ENCODE measurements at places on chromosomes 12 and 14.
A peak's percentile ranks its signal among the peaks of the same experiment; 100 is the strongest.

DNA sequence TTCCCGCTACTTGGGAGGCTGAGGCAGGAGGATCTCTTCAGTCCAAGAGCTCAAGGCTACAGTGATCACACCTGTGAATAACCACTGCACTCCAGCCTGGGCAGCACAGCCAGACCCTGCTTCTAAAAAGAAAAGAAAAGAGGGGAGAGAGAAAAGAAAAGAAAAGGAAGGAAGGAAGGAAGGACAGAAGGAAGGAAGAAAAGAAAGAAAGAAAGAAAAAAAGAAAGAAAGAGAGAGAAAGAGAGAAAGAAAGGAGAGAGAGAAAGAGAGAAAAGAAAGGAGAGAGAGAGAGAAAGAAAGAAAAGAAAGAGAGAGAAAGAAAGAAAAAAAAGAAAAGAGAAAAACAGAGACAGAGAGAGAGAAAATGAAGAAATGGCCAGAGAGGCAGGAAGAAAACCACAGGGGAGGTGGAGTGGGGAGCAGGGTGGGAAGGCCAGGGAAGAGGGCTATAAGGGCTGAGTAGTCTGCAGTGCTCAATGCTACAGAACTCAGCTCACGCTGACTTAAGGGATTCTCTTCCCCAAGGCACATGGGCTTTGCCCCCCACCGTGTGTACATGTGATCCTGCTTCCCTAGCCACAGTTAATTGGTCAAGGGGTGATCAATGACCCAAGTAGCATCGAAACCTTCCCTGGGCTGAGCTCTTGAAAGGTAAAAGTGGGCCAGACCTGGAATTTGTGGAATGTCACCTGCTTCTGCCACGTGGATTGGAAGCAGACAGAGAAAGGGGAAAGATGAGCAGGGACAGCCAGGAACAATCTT is 90.4 kb upstream of the TMCC3 start:
- DNase-seq: no peak

DNA sequence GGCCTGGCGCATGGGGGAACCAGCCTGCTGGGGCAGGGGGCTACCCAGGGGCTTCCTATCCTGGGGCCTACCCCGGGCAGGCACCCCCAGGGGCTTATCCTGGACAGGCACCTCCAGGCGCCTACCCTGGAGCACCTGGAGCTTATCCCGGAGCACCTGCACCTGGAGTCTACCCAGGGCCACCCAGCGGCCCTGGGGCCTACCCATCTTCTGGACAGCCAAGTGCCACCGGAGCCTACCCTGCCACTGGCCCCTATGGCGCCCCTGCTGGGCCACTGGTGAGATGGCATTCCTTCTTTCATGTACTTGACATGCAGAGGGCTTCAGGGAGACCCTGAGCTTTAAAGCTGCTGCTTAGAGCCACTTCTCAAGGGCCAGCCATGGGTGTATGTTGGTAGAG is 9.0 kb downstream of the LGALS3 start:
- no peak for DNase-seq

GRCh38 chr12:26286186-26286585 is 90.8 kb downstream of the SSPN start:
- DNase-seq: no peak

- peak; percentile 32 for DNase-seq
These were observed 23.1 kb upstream of the HELB start for GRCh38 chr12:66279123-66279712.

GRCh38 chr14:61643555-61643954 is 51.8 kb upstream of the HIF1A start:
- peak; percentile 90 for DNase-seq

- DNase-seq: peak; percentile 30
These were observed 82.1 kb downstream of the PLXNC1 start for GRCh38 chr12:94230357-94230905.

GRCh38 chr14:97298331-97298730 is 501.1 kb downstream of the VRK1 start:
- no peak for DNase-seq

- no peak for DNase-seq
These were observed at the start of gene WNT5B for GRCh38 chr12:1628666-1629337. Gene WNT5B (plus strand): TSS chr12:1629231. CDS start chr12:1631355, 2,124 bp downstream.

DNA sequence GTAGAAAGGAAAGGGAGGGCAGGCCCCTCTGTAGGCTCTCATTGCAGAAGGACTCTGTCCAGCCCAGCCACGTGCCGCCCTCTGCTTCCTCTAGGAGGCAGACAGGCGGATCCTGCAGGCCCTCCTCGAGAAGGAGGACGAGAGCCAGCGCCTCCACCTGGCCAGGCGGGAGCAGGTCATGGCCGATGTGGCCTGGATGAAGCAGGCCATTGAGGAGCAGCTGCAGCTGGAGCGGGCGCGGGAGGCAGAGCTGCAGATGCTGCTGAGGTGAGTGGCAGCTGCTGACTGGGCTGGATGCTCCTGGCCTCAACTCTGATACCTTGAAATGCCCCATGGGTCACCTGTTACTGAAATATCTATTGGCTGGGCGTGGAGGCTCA is 10.9 kb downstream of the TCHP start:
- peak; percentile 38 for DNase-seq

DNA sequence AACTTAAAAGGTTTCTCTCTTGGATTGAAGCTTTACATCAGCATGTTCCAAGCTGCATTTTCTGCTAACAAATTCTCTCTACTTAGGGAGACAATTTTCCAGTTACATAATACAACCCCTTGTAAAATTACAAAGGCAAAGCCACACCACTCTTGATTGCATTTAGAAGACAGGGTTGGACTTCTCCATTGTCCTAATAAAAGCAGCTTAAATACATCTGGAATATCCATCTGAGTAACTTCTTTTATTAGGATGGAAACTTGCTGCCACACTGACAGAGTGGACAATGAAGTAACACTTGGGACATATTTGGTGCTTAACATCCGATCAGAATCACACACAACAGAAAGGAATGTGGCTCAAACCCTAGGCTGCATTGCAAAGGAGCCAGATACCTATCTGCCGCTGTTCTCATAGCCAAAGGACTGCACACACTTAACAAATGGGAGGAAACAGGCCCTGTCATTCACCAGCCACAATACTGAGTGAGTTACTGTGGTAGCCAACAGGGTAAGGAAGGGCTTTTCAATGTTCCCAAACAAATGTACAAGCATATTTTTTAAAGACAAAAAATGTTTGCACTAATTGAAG is 157.2 kb downstream of the PAX9 start:
- peak; percentile 7 for DNase-seq

DNA sequence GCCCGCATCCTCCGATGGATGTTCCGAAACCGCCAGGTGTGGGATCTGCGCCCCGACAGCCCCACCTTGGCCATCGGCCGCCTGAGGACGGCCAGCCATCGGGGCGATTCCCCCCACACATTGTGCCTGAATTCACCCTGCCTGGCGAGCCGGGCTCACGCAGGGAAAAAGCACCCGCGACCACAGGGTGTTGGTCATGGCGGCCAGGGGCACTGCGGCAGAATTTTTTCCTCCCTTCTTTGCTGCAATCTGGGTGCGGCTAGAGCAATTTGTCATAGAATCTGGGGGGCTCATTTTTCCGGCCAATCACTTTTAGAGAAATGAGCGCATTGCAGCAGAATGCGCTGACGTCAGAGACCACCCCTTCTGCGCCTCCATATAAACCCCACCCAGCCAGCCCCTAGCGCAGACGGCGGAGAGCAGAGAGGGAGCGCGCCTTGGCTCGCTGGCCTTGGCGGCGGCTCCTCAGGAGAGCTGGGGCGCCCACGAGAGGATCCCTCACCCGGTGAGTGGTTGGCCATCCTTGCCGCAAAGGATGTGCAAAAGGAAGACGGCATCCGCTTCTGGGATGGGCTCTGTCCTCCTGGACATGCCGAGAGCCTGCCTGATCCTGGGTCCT is at the start of gene MEG3:
TSS of gene MEG3 (plus strand) at position 406 of the 619 bp plus-strand sequence.
- DNase-seq: peak; percentile 86

DNA sequence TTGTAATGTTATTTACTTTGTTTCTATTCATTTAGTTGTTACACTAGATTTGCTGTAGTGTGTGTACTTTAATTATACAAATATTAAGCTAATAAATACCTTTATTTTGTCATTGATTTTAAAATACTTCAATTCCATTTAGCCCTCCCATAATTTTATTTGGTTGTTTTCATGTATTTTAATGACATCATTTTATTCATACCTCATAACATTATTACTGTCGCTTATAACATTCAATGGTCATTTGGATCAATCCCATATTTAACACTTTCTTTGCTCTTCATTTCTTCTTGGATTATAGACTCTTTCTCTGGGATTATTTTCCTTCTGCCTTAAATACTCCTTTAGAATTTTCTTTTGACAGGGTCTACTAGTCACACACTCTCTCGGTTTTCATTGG is 86.6 kb upstream of the CAND1 start:
- DNase-seq: no peak

GRCh38 chr12:46379352-46379751 is 6.8 kb upstream of the SLC38A2 start:
- peak; percentile 54 for DNase-seq

- DNase-seq: no peak
These were observed 20.6 kb downstream of the P2RX4 start for GRCh38 chr12:121230538-121230907.

GRCh38 chr12:109115758-109116610 is at the start of gene ACACB:
Gene ACACB (plus strand): TSS chr12:109116587. CDS start chr12:109139406, 22,819 bp downstream.
- no peak for DNase-seq

DNA sequence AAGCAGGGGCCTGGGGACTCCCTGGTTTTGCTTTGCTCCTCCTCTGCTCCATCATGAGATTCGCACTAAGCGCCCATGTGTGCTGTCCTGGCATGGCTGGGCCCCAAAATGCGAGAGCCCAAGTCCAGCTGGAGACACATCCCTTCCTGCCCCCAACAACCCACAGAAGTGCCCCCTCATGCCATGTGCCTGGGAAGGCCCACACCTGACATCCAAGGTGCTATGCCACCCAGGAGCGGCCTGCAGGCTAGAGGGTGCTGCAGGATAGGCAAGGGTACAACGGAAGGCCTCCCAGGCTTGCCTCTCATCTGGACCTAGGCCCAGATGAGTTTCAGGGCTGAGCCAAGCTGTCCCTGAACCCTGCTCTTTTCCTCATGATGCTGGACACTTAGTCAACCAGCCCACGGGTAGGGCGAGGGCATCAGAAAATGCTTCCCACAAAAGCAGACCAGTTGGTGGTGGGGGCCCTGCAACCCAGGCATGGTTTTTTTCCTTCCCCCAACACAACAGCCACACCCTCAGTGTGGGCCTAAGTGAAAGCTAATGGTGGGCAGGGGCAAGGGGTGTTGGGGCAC is 13.2 kb upstream of the KRT80 start:
- DNase-seq: no peak

GRCh38 chr12:109284392-109284791 is 24.7 kb downstream of the FOXN4 start:
- DNase-seq: no peak

GRCh38 chr12:105729181-105729771 is 398.8 kb downstream of the C12orf75 start:
- DNase-seq: no peak

- no peak for DNase-seq
These were observed 6.6 kb downstream of the BEGAIN start for GRCh38 chr14:100580316-100581227.

DNA sequence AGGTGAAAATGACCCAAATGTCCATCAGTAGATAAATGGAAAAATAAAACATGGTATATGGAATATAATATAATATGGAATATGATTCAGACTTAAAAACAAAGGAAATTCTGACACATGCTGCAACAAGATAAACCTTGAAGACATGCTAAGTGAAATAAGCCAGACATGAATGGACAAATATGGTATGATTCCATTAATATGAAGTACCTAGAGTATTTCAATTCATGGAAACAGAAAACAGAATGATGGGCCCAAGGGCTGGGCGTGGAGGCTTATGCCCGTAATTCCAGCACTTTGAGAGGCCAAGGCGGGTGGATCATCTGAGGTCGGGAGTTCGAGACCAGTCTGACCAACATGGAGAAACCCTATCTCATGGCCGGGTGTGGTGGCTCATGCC is 22.7 kb upstream of the ORAI1 start:
- DNase-seq: no peak

DNA sequence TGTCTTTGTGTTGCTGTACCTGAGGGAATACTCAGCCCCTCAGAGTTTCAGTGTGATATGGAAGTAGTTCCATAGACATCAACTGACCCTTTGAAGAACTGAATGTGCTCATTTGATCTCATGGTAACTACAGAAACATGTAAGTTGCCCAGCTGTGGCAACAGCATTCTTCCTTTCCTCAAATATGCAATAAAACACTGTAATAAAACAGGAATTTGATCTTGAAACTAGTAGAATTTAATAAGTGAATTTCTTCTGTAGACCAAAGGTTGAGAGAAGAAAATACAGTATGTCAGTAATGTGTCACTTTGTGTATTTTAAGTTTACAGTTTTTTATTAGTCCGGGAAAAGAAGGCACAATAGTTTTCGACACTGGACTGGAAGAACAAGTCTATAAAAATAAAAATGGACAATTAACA is 31.9 kb downstream of the KCTD10 start:
- peak; percentile 30 for DNase-seq

DNA sequence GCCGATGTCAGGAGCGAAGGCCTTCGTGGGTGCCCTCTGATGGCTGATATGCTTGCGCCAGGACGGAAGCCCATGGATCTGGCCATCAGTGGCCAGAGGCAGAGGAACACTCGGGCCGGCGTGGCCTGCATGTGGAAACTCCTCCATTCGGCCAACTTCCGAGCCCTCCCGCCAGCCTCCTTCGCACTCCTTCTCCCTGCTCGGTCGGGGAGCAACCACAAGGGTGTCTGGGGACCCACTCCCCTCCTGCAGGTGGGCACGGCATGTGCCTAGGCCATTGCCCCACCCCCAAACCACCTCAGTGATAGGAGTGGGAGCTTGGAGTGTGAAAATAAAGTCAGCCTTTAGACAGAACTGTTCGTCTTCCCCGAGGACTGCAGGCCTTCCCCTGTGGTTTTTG is 231.3 kb downstream of the BCL11B start:
- no peak for DNase-seq

GRCh38 chr14:24329736-24330135 is 5.1 kb downstream of the ADCY4 start:
- no peak for DNase-seq

- DNase-seq: no peak
These were observed 127.2 kb upstream of the LHX5 start for GRCh38 chr12:113598815-113599406.

- DNase-seq: no peak
These were observed 13.4 kb downstream of the LGALS3 start for GRCh38 chr14:55142466-55142865.

DNA sequence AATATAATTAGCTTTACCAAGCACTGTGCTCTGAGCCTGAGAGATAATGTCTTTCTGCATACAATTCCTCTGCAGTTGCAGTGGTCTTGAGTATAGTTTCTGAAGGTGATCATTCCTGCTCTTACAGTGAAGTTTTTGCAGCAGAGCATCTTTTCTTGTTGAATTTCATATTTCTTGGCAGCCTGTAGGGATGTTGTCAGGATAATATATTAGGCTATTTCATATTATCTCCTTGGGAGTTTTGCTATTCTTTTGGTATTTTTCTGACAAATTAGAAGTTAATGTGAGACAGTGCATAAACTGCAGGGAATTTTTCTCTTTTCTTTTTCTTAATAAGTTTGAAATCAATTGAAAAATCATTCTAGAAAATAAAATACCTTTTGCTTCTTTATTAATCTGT is 1502.6 kb upstream of the FLRT2 start:
- DNase-seq: no peak
